Activated T-helper 2 cell treated with anti-CD3 and anti-CD28 coated beads, Interferon-gamma antibody, Interleukin-2, Interleukin-4, amounts not matched to agents 10 μg/mL and 5 μg/mL and 100 μg/mL, durations not matched to agents 14 hours and 24 hours and 36 hours (primary cell): ENCODE measurements at places on chromosomes 6 and 20.

DNA sequence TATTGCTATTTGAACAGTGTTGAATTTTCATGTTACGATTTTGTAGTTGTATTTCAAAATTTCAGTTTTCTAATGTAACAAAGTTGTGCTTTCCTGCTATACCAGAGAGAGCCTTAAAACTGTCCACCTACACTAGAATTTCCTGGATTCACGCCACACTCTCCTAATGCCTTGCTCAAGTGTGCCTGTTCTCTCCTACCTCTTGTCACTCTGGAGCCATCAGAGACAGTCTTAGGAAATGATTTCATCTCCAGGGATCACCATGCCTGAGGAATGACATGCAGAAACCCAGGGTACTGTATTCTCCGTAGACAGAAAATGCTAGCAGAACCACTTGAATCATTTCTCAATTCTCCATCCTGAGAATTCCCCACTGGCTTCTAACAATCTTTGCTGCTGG, 667.6 kb downstream of the KIF16B start:
- DNase-seq: no peak

DNA sequence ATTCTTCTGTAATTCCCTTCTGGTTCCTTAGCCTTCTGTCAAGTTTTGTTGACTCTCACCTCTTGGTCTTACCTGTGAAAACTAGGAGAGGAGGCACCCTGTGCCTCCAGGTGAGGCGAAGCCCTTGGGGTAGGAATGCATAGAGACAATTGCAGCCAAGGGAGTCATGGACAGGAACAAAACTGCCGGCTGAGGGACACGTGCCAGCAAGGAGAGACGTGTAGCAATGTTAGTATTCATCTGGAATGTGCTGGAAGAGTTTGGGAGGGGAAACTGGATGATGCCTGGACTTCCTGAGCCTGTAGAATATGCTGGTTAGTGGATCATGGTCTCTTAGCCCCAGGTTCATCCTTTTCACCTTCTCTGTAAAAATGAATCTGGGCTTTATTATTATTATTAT, 3.9 kb upstream of the TIAM2 start:
- no peak for DNase-seq

- no peak for DNase-seq
These were observed 73.3 kb downstream of the MAN1A1 start for GRCh38 chr6:119276211-119276610.

DNA sequence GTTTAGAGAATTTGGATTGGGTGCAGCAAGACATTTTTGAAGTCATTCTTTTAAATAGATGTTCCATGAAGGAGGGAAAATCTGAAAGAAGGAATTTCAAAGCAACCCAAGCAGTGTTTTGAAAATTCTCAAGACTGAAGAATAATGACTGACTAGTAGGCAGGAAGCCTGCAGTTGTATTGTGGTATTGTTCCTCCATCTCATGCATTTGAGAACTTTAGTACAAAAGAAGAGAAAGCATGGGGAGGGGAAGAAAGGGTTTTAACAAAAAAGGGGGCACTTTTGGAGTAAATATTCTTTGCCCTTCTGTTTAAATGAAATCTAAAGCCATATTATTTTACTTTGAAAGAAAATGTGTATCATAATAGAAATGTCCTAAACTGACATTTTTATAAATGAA, 6.6 kb downstream of the NCOA3 start:
- no peak for DNase-seq

GRCh38 chr6:27861861-27862260, 50.3 kb downstream of the OR2B2 start:
- no peak for DNase-seq

DNA sequence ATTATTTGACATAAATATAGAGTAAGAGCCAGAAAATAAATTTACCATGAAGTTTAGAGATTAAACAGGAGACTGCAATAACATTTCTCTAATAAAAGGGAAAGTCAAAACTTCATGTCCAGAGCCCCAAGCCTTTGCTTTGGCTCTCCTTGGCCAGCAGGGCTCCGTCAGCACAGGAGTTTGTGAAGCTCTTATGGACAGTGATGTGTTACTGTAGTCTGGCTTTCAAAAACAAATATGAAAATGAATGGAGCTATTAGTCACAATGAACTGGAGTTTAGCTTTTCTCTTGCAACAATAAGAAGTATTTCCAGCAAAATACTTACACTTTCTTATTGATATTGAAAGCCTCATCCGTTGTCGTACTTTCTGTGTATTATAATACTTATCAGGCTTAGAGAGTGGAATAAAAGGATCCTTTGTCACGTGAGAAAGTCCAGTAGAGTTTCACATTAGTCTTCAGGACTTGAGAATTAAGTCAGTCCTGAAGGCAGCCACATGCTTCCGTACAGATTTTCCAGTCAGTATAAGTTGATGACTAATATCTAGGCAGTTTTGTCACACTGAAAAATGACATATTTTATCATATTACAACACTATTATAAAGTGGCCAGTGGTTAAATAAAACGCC, 117.0 kb upstream of the PRL start:
- no peak for DNase-seq

- no peak for DNase-seq
These were observed 11.4 kb downstream of the MC3R start for GRCh38 chr20:56259948-56260347.

DNA sequence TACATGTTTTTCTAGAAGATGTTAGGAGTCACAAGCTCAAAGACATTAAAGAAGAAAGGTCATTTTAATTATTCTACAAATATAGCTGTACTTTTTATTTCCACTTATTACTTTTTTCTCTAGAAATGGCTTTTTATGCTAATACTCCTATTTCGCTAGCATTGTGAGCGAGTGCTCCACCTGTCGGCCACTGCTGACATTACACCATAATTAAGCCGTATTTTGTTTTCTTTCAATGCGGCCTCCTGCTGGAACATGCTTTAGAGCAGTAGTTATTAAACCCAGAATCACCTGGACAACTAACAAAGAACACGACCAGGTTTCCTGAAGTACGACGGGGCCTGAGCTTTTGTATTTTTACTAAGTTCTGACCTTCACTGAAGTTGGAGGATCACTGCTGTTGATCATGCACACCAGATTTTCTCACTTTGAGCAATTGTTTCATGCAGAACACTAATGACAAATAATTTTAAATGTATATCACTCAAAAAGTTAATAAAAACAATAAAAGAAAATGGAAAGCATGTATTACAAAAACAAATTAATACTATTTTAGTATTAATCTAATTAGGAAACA, 74.1 kb upstream of the PAK5 start:
- no peak for DNase-seq

DNA sequence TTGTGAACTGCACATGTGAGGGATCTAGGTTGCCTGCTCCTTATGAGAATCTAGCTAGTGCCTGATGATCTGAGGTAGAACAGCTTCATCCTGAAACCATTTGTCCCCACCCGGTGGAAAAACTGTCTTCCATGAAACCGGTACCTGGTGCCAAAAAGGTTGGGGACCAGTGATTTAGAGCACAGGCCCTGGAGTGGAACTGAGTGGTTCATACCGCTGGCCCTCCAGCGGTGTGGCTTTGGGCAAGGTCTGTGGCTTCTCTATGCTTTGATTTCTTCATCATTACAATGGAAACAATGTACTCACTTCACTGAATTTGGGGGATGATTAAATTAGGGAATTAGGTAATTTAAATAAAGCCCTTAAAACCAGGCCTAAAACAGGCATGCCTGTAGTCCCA, 36.3 kb downstream of the CD164 start:
- no peak for DNase-seq

GRCh38 chr6:107663308-107663707, 160.8 kb downstream of the SCML4 start:
- DNase-seq: no peak

GRCh38 chr20:57476084-57476526, 48.8 kb downstream of the CTCFL start:
- DNase-seq: no peak

- DNase-seq: no peak
These were observed 6.0 kb upstream of the RAB22A start for GRCh38 chr20:58303547-58303946.

DNA sequence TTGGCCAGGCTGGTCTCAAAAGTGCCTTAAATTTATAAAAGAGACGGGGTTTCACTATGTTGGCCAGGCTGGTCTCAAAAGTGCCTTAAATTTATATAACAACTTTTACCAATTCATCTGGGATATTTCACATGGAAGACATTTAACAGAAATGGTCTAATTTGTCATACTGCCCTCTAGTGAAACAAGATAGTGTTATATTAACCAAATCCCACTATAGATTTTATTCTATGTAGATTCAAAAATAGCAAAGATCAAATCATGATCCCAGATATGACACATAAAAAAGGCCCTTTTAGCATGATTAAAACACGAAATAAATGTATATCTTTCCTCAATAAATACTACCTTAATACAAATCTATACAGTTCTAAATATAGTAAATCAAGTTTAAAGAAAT, 102.8 kb upstream of the TFAP2D start:
- DNase-seq: no peak

- no peak for DNase-seq
These were observed 125.0 kb upstream of the LAMP5 start for GRCh38 chr20:9389346-9389745.

DNA sequence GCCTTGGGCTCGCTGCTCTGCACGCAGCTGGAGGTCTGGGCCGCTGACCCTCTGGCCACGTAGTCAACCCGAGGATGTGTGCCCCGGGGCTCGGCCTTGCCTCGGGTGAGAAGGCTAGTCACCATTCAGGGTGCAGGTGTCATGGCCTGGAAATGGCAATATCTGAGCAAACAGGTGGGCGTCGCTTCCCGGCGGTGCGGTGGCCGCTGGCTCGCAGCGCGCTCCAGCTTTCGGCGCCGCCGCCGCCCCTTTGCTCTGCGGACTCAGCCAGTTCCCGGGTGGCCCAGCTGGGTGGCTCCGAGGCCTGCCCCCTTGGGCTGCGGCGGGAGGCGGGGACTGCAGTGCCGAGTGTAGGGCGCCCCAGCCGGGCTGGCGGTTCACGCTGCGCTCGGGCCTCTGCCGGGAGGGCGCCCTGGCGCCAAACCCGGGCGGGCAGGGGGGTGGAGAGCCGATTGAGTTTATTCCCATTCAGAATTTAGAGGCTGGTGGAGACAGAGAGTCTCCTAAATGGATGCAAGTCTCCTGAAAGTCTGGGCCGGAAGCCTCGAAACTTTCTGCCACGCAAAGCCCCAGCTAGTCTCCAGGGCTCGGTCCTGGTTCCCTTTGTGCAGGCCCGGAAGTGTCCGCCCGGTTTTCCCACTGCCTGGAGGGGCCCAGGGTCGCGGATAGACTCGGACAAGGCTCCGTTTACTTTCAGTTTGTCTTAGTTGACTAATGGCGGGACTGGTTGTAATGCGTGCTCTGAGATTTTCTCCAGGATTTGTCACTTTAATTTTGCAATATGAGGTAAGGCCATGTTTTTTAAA, 11.3 kb upstream of the TFAP2A start:
- DNase-seq: no peak

GRCh38 chr6:62283365-62283764, 2.7 kb downstream of the KHDRBS2 start:
- DNase-seq: no peak

DNA sequence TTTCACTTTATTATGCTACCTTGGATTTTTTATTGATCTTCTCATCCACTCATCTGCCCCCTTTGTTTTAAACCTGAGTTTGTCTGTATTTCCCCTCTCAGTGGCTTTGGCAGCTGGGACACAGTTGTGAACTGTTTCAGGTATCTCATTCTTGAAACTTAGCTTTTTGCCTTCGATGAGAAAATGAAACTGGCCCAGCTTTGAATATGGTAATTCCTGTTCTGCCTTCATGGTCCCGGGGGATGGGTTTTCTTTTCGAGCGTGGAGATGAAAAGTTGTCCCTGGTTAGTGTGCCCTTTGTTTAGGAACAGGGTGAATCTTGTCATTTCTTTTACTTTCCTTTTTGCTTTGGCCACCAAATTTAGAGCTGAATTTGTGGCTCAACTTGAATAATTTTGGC, 25.6 kb downstream of the DHX35 start:
- DNase-seq: no peak

DNA sequence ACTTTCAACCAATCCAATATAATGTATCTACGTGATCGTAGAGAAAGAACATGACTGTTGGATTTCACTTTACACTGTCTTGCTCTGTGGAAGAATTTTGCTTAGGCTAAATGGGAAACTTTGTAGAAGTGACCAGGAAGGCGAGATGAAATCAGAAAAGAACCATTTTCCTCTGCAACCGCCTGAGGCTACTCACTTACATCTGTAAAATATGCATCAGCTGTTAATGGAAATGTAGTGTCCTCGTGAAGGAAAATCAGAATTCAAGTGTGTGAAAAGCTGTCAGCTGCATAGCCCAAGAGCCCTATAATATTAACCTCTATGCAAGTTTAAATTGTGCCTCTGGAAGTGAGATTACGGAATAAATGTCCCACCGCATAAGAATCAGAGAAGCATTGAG, 277.9 kb downstream of the C6orf118 start:
- DNase-seq: no peak

GRCh38 chr20:36208257-36208656, 28.0 kb upstream of the AAR2 start:
- no peak for DNase-seq

DNA sequence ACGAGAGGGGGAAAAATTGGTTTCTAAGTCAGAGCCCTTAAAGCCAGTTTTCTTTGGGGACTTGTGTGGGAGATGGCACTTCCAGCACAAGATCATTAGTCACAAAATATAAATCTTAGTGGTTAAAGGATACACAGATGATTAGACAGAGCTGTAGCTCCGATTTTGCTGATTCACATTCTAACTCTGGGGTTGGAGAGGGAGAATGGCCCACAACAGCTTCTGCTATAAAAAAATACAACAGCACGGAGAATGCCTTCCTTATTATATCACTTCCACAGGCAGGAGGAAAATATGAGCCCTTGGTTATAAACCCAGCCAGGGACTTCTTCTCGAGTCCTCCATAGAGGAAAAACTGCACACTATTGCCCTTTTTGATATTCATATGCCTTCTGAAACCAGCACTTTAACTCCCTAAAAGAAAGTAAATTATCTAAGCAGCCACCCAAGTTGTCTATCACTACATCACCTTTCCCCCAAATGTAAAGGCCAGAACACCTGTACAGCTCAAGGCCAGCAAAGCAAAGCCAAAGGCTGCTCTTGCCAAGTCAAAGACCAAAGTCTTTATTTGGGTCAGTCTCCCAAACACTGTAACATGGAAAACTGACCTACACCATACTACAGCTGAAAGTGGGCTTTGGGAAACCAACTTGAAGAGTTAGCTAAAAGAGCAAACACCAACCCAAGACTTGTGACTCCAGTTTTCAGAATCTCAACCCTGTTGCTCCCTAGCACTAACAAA, 10.4 kb downstream of the MRPL14 start:
- DNase-seq: no peak
